ENCODE measurements at places on chromosomes 1 and 21.

DNA sequence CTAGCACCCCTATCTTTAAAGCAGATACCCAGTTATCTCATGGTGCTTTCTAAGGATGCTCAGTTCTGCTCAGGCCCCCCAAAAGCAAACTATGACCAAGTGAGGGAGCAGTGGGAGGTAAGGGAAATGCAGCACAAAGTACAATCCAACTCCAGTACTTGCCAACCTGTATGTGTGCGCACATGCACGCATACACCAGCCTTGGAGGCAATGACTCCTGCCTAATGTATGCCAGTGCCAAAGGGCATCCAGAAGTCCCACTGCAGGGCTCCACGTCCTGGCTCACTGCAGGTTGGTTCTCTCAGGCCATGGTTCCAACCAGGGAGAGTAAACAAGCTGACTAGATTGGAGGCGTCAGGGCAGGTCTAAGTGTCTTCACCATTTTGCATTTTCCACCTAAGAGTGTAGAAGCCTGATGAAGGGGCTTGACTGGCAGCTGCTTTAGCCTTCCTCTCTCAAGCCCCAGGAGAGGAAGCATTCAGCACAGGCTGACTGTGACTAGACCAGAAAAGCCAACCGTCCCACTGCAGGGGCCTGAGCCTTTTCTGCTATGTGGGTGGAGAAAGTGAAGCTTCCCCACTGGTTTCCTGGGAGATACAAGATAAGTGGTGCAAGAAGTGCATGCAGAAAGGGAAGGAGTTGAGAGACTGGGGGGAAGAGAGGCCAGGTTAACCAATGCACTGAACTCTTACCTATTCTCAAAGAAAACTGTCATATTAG lies 7.7 kb downstream of the AMIGO1 start:
- DNase-seq, result no peak

DNA sequence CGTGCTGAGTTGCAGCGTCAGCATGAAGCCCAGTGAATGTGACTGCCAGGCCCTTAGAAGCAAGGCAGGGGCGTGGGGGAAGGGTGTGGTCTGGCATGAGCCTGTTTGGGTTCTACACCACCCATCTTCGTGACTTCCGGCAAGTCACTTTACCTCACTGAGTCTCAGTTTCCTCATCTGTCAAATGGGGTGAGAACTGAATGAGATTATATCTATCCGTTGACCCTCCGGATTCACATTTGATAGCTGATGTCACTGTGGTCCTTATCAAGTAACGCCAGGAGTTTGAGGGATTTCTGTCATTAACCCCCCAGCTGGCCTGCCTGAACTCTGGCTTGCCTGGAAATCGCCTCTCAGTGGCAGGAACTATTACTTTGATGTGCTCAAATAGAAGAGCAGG lies 15.6 kb downstream of the MRPL37 start:
- no peak for DNase-seq

DNA sequence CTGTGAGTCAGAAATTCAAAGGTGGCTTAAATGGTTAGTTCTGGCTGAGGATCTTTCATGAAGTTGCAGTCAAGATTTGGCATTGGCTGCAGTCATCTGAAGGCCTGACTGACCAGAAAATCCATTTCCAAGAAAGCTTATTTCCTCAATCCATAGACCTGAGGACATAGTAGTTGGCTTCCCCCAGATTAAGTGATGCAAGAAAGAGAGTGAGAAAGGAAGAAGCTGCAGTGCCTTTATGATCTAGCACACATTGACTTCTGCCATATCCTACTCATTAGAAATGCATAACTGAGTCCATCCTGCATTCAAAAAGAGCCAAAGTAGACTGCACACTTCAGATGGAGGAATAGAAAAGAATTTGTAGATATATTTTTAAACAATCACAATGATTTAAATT lies 222.6 kb downstream of the COL24A1 start:
- no peak for DNase-seq

DNA sequence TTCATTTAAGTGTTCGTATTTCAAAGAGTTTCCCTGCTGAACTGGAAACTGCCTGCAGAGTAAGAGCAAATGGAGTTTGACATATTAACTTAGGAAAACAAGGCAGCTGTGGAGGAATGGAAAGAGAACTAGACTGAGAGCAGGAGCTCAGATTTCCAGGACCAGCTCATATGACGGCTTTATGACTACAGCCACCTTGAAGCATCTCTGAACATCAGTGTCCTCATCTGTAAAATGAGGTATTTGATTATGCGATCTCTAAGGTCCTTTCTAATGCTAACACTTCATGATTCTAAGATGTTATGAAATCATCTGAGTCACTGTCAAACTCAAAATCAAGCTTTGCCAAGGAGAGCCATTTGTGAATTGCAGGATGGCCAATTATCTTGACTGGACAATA lies 112.3 kb downstream of the PRRX1 start:
- no peak for DNase-seq

DNA sequence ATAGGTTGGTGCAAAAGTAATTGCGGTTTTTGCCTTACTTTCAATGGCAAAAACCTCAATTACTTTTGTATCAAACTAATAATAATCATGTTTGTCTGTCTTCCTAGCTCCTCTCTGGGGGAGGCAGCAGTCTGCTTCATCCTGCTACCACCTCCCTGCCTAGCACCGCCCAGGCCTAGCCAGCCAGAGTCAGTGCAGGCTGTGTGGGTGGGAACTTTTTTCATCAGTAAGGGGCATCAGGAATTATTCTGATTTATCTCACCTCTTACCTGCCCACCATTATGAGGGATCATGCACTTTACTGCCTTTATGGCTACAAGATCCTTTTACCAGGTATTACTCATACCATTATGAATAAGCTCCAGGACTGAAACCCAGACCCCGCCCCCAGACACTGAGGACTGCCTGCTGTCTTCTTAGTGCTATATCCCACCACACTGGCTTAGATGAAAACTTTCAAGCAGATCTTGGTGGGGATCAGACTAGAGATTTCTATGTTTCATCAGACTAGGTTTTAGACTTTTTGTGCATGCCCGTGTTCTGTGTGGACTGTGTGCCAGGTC lies 116.4 kb downstream of the PBX1 start:
- no peak for DNase-seq

- no peak for DNase-seq
Observed at GRCh38 chr1:6496365-6496721, 4.9 kb upstream of the PLEKHG5 start.
